ENCODE measurements at places on chromosomes 4 and X.
A peak's percentile ranks its signal among the peaks of the same experiment; 100 is the strongest.

GRCh38 chrX:38336538-38337240 is 9.4 kb upstream of the RPGR start:
- no peak for DNase-seq

DNA sequence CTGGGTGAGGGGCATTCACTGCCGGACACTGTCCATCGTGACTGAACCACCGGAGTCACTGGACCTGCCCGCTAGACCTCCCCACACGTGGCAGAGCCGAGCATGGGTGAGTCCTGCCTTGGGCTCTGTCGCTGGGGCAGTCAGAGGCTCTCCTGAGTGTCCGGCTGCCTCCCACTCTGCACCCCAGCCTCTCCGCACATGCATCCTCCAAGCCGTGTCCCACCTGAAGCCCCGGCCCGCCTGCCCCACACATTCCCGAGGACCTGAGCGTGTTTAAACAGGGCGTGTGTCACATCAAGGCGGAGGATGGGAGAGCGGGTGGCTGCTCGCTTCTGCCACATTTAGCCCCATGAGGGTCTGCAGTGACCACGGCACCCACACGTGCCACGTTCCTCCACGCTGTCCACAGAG is 4.7 kb downstream of the CPLX1 start:
- DNase-seq, result no peak

GRCh38 chr4:86657382-86657781 is 63.3 kb downstream of the PTPN13 start:
- no peak for DNase-seq

DNA sequence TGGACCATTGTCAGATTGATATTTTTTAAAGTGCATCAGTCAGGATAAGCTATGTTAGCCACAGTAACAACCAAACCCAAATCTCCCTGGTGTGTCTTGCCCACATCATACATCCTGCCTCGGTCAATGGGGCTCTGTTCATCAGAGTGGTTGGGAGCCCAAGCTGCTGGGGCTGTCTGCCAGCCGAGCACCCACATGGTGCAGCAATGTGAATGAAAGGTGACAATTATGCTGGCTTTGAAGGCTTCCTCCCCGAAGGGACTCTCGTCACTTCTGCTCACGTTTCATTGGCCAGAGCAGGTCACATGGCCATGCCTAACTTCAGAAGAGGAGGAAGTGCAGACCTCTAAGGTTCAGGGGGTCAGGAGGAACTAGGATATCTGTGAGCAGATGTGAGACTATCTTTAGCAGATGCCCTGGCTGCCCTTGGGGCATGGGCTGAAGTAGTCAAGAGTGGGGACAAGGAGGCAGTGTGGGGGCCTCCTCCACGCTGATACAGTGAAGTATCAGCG is 1.3 kb upstream of the JAKMIP1 start:
- DNase-seq, result no peak

DNA sequence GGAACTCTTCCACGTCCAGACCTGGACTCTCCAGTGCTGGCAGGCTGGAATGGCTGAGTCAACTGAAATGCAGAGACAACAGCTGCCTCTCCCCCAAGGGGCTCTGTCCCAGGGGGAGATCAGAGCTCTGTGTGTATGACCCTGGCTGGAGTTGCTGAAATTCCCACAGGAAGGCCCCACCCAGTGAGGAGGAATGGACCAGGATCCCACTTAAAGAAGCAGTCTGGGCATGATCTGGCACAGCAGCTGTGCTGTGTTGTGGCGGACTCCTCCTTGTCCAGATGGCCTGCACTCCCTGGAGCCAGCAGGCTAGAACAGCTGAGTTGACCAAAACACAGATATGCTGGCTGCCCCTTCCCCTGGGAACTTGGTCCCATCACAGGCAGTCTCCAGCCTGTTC is 25.4 kb downstream of the C4orf17 start:
- no peak for DNase-seq

DNA sequence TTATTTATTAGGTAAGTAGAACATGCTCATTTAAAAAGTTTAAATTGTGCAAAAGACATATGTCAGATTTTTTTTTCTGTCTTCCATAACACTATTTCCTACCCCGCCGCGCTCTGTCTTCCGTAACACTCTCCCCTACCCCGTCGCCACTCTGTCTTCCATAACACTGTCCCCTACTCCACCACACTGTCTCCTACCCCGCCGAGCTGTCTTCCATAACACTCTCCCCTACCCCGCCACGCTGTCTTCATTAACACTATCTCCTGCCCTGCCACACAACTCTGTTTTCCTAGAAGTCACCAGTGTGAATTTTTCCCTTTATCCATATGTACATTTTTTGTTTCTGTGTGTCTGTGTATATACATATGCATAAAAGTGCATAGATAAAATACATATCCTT is 4.4 kb downstream of the MSMO1 start:
- DNase-seq, result no peak

- DNase-seq, result no peak
Measured at GRCh38 chr4:137471895-137472294, 60.4 kb downstream of the PCDH18 start.

- no peak for DNase-seq
Measured at GRCh38 chr4:158202481-158202880, 7.8 kb upstream of the TMEM144 start.

DNA sequence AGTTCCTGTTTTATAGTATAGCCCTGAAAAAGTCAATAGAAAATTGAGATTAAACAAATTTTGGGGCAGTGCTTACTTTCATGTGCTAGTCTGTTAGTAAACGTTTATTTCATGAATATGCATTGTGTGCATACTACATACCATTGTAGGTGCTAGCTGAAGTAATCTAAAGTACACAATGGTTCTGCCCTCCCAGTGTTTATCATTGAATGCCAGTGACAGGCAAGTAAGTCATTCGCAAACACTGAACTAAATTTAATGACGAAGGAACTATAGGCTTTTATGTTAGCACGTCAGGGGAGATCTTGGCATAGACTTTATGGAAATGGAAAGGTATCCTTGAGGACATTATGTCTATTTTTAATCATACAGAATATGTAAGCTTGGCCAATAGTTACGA is 426.9 kb upstream of the EPHA5 start:
- DNase-seq, result no peak

DNA sequence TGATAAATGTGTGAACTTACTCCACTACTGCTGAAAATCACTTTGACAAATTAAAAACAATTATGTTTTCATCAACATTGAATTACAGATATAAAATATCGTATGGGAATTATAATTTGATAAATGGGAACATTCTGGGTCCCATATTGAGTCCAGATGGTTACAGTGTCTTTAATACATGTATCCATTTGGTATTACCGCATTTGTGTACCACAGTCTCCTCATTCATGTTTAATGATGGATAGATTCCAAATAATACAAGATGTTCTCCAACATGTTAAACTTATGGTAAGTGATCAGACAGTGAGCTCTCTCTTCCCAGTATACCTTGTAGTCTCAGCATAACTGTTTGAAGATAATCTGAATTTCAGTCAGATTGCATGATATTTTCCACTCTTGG is 1706.8 kb upstream of the PCDH7 start:
- no peak for DNase-seq

GRCh38 chr4:175951794-175952193 is 113.8 kb upstream of the WDR17 start:
- DNase-seq, result no peak

- no peak for DNase-seq
Measured at GRCh38 chrX:47283015-47283771, 50.4 kb downstream of the USP11 start.

GRCh38 chr4:7412554-7412912 is 22.2 kb downstream of the PSAPL1 start:
- no peak for DNase-seq

GRCh38 chr4:6085028-6085690 is 66.9 kb upstream of the C4orf50 start:
- peak; percentile 58 for DNase-seq

GRCh38 chr4:13527192-13527980 is 16.9 kb downstream of the NKX3-2 start:
- DNase-seq, result peak; percentile 78

GRCh38 chr4:186449954-186450353 is 105.4 kb downstream of the MTNR1A start:
- no peak for DNase-seq

DNA sequence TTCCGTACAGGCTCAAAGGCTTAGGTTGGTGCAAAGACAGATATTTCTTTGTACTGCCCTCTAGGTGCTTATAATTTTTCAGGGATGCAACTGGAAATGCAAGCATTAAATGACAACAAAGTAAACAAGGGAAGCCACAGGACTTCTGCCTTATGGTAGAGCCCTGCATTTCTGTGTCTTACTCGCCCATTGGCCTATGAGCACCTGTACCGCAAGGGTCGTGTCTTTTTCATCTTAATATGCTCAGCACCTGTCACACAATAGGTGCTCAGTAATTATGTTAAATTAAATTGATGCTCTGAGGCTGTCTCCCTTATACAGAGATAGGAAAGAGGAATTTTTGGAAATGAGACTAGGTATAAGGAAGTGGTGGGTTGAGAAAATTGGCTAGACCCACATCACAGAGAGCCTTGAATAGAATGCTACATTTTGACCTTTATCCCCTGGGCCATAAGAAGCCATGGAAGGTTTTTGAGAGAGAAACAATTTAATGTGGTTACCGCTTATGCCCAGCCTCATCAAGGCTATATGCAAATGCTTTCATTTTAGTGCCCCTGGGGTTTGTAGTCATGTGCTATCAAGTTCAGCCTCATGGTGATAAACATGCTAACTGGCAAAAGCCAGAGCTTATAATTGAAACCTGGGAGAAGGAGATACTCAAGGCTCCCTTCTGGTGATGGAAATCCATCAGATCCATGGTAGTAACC is 16.3 kb downstream of the VSIG4 start:
- DNase-seq, result no peak

DNA sequence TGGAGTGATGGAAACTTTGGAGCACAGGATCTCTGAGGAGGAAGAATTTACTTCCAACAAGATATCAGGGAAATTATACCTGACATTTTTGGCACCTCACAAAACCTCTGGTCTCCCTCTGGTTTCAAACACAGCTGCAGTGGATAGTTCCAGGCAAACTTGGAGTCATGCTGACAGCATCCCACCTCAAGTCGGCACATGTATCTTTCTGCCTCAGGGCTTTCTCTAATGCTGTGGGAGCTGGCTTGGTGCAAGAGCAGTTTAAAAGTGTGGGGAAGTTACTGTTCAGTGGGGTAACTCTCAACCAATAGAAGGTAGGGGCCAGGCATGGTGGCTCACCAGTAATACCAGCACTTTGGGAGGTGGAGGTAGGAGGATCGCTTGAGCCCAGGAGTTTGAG is 207.1 kb upstream of the NHS start:
- no peak for DNase-seq

GRCh38 chr4:48243887-48244286 is 25.8 kb downstream of the TEC start:
- no peak for DNase-seq

DNA sequence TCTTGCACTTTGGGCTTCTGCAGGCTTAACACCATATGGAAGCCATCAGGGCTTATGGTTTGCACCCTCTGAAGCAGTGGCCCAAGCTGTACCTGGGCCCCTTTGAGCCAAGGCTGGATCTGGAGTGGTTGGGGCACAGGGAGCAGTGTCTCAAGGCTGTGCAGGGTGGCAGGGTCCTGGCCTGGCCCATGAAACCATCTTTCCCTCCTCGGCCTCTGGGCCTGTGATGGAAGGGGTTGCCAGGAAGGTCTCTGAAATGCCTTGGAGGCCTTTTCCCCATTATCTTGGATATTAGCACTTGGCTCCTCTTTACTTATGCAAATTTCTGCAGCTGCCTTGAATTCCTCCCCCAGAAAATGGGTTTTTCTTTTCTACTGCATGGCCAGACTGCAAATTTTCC is 134.7 kb upstream of the USP9X start:
- no peak for DNase-seq

- no peak for DNase-seq
Measured at GRCh38 chr4:132956962-132957361, 192.1 kb upstream of the PCDH10 start.

GRCh38 chr4:20305976-20306375 is 54.3 kb downstream of the SLIT2 start:
- no peak for DNase-seq

DNA sequence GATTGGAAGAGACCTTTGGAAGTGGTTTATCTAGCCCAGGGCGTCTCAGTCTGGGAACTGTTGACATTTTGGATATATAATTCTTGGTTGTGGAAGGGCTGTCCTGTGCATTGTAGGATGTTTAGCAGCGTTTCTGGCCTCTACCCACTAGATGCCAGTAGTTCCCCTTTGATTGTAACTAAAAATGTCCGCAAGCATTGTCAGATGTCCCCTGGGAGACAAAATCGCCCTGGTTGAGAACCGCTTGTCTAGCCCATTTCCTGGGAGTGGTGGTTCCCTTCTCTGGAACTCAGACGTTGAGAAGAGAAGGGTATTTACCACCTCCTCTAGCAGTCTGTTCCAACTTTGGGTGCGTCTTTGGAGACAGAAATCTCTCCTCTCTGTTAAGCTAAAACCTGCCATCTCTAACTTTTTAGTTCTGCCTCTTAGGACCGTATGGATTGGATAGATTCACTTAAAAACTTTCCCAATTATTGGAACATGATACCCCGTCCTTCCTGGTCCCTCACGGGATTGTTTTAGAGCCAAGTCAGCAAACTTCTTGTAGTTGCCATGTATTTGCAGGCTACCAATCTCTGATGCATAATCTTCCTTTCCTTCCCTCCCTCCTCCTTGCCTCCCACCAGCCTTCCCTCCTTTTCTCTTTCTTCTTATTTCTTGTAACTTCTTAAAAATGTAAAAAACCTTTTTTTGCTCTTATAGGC is 13.9 kb downstream of the TMEM165 start:
- no peak for DNase-seq

GRCh38 chrX:153336121-153336894 is 2.4 kb downstream of the ZNF275 start:
- peak; percentile 56 for DNase-seq

DNA sequence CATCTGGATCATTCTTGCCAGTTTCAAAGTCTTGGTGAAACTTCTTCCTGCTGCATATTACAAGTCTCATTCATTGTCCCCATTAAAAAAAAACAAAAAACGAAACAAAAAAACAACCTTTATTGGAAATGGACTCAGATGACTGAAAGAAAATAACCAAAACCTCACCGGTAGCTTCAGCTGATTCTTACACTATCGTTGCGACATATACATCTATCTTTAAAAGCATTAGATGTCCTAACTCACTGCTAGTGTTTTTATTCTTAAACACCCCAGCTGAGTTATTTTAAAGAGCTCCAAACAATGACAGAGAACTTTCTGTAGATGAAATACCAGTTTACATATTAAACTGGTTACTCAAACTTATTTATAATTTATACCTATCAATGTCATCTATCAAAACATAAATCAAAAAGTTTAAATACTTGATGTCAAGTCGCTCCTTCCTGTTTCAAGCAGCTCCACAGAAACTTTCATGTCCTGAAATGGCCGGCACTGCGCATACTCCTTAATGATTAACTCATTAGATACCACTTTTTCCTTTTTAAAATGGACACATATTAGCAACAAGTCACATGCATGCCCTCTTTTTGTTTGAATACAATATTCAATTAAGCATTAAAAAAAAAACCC is 87.2 kb downstream of the HPRT1 start:
- DNase-seq, result no peak

Measured in lower leg skin (tissue), 4 donors.